PC-9 (cell line): ENCODE measurements at places on chromosomes 6 and 20. TPM values are rescaled to one million over a fixed set of nuclear protein-coding genes. Genes with fewer than 3 reads are reported as not detected.

DNA sequence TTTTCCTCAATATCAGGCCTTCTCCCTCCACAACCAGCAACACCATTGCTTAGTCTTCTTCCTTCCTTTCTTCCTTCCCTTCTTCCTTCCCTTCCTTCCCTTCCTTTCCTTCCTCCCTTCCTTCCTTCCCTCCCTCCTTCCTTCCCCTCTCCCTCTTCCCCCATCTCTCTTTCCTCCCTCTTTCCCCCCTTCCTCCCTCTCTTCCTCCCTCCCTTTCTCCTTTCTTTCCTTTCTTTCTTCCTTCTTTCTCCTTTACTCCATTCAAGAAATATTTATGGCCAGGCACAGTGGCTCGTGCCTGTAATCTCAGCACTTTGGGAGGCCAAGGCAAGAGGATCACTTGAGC lies 66.4 kb upstream of the SIRPA start:
- no peak for DNase-seq

GRCh38 chr6:78910010-78910409 lies 42.7 kb downstream of the IRAK1BP1 start:
- no peak for DNase-seq

DNA sequence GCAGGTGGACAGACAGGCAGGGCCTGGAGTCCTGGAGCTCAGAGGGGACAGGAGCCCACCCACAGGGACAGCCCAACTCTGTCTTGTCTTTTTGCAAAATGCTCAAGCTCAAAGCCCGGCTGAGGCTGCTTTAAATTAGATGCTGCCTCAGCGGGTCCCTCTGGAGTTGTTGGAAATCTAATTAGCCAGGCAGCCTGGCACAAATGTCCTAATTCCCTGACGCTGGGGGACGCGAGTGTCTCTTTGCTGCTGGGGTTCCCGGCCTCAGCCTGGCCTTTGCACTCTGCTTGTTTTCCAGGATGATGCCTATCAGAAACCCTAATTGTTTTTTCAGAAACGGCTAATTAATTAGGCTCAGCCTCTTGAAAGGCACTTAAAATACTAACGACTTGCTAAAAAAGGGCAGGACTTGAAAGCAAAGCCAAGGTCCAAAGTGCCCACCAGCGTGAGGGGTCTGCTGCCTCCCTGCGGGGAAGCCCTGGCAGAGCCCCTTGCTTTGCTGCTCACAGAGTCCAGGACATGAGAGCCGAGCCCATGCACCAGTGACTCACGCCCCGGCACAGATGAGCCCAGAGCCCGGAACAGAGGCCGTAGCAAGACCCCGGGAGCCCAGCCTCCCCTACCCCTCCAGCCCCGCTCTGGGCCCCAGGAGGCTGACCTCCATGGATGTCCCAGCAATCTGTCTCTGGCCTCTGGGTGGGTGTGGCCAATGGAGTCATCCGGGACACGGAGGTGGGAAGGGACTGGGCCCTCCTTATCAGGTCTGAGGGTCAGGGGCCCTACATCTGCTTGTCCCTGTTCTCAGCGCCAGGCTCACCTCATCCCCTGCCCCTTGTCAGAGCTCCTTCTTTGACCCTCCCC lies 46.0 kb upstream of the BHLHE23 start:
- DNase-seq = no peak

DNA sequence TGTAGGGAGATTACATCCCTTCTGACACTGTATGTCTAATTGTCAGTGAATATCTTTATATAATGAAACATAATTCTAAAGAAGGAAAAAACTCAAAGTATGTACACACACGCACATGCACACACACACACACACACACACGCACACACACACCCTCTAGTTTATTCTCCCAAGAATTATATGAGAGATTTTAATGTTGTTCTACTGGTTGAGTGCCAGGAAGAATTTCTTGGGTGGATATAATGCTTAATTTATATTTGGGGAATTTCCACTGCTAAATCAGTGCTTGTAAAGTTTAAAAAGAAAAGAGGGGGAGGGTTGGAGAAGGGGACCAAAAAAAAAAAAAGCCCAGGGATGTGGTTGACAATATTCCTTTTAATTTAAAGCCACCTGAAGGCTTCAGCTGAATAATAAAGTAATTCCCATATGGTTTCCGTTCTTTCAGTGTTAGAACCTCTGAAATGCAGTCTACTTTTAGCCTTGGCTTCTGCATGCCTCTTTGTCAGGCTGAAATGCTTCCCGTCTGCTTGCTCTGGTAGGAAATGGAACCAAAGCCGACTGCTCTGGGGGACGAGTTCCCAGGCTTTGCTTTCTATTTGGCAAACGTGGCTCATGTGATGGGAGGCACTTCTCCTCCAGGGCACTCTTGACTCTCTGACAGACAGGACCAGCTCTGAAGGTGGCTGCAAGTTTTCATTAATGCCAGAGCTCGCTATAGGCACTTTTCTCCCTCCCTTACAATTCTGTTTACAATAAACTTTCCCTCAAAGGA lies 225.4 kb downstream of the PRL start:
- DNase-seq = no peak

DNA sequence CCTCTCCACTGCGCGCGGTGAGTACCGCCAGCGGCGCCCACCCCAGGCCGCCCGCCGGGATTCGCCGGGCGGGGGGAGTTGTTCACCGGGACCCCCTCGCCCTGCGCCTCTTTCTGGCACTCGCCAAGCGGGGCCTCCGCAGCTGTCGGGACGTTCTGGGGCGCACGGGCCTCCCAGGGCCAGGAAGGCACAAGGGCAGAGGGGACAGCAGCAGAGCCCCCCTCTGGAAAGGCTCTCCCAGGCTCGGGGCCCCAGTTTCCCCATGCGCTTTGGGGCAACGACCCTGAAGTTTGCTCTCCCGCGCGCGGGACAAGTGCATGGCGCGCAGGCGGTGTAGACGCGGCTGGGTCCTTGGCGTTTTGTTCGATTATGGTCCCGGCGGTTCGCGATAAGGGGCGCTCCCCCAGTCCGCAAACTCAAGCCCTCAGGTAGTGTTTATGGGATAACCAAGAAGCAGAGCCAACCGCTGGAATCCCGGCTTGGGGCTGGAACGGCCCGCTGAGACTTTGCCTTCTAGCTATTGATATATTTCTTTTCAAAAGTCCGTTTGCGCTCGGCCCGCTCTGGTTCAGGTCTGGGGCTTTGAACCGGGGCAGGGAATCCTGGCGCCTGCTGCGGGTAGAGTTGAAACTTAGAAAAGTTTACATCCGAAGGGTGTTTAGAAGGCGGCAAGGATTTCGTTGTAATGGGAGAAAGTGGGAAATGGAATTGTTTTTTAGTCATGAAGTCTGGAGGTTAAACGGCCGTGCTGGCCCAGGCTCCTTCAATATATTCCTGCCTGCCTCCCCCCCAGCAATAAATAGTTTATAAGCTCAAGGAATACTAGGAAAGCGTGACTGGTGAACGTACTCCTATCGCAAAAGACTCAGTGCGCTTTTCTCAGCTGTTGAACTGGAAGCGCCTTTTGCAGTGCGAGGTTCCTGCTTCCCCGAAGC lies 595 bp downstream of the EYA2 start:
- no peak for DNase-seq

GRCh38 chr6:149267513-149268043 lies 49.9 kb upstream of the TAB2 start:
- no peak for DNase-seq

GRCh38 chr6:141251286-141251685 lies 881.4 kb upstream of the GJE1 start:
- DNase-seq = no peak

DNA sequence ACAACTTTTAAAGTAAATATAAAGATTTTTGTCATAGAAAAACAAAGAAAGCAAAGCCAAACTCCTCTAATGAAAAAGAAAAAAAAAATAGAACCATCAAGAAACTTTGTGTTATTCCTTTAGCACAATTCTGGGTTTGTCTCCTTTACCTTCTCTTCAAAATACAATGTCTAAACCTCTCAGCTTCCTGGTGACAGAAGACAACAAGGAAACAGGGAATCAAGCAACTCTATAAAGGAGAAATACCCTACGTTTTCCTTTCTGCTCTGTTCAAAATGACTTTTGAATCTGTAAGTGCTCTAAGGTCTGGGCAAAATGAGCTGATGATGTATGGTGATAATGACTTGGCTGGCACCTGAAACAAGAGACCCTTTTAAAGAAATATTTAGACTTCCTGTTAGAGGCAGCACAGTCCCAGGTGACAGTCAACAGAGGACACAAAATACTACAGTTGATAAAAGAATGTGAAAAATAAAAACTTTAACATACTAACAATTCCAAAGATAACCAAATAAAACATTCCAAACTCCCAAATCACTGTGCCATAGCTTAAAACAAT lies 101.4 kb downstream of the PRDM1 start:
- no peak for DNase-seq

DNA sequence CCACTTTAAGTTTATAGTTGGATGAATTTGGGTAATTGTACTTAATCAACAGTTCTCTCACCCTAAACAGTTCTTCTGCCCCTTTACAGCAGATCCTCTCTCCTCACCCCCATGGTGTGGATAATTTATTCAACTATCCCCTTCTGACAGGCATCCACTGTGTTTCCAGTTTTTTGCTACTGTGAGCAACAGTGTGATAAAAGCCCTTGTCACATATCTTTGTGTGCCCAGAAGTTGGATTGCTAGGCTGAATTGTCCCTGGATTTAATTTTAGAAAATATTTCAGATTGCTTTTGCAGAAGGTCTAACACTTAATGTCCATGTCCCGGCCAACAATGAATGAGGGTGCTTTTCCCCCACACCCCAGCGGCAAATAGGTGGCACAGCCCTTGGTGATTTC lies 30.5 kb upstream of the SCUBE3 start:
- DNase-seq = no peak

HLA-DQA1 gene
- not detected in 2 replicates for total RNA-seq

TOX2 gene
- total RNA-seq = 24.0 and 30.1 TPM in 2 replicates

TXLNB gene
- 0.09 TPM in 1 of 2 replicates, not detected in the other for total RNA-seq

GDAP1L1 gene
- total RNA-seq = not detected in 2 replicates

RTN4IP1 gene
- total RNA-seq = 8.1 and 10.0 TPM in 2 replicates

PPIL6 gene
- 13.0 and 15.5 TPM in 2 replicates for total RNA-seq
